ENCODE measurements at places on chromosomes 1 and 21. TPM values are rescaled to one million over a fixed set of nuclear protein-coding genes. Genes with fewer than 3 reads are reported as not detected.

The HSF2BP gene
- 4.1 TPM for total RNA-seq

The HPCAL4 gene
- total RNA-seq, result not detected

The TMOD4 gene
- 0.65 TPM for total RNA-seq

The VWA1 gene
- 15.0 TPM for total RNA-seq

The ZNF683 gene
- total RNA-seq, result not detected

The DEPDC1 gene
- 23.3 TPM for total RNA-seq

The RGS16 gene
- total RNA-seq, result 0.07 TPM

The VAMP3 gene
- total RNA-seq, result 125 TPM

The CRNN gene
- total RNA-seq, result not detected

The GLMN gene
- 11.8 TPM for total RNA-seq

The MMP23B gene
- 1.2 TPM for total RNA-seq

The TTC24 gene
- total RNA-seq, result not detected

The CD5L gene
- not detected for total RNA-seq

The MATN1 gene
- total RNA-seq, result 0.07 TPM

The FCRL2 gene
- total RNA-seq, result not detected

The MCOLN3 gene
- 3.8 TPM for total RNA-seq

The FMN2 gene
- total RNA-seq, result not detected

The OLIG1 gene
- total RNA-seq, result not detected

The ESPN gene
- total RNA-seq, result 1.5 TPM

The HMCN1 gene
- 0.85 TPM for total RNA-seq

The ARHGEF10L gene
- total RNA-seq, result 4.7 TPM

The TMEM50B gene
- 22.5 TPM for total RNA-seq

The HIVEP3 gene
- 0.71 TPM for total RNA-seq

The TEDDM1 gene
- total RNA-seq, result not detected

The CASP9 gene
- total RNA-seq, result 3.9 TPM

The SPRR2F gene
- total RNA-seq, result not detected

The CELA3A gene
- total RNA-seq, result not detected

The CDC42 gene
- 301 TPM for total RNA-seq

The NR1I3 gene
- total RNA-seq, result not detected

The KRTAP21-2 gene
- not detected for total RNA-seq

The TMEM53 gene
- total RNA-seq, result 6.2 TPM

The TMEM51 gene
- total RNA-seq, result 18.1 TPM

The CTNNBIP1 gene
- total RNA-seq, result 150 TPM

The DBT gene
- 9.6 TPM for total RNA-seq

The MYOM3 gene
- 0.07 TPM for total RNA-seq

The TBX15 gene
- not detected for total RNA-seq

The SLAMF1 gene
- not detected for total RNA-seq

The CAPN9 gene
- total RNA-seq, result not detected

The RNU1-4 gene
- 4,441 TPM for total RNA-seq

The SPOCD1 gene
- 4.8 TPM for total RNA-seq

The MPZ gene
- total RNA-seq, result 0.56 TPM

The LORICRIN gene
- not detected for total RNA-seq

The ZNF697 gene
- total RNA-seq, result 7.7 TPM

The AHDC1 gene
- 12.1 TPM for total RNA-seq

The AKR7A3 gene
- total RNA-seq, result 0.18 TPM

The ENO1 gene
- 2,474 TPM for total RNA-seq

Data from foreskin keratinocyte (primary cell).